Cortex of kidney (tissue), 1 donor: ENCODE measurements at places on chromosomes 7 and 10.

DNA sequence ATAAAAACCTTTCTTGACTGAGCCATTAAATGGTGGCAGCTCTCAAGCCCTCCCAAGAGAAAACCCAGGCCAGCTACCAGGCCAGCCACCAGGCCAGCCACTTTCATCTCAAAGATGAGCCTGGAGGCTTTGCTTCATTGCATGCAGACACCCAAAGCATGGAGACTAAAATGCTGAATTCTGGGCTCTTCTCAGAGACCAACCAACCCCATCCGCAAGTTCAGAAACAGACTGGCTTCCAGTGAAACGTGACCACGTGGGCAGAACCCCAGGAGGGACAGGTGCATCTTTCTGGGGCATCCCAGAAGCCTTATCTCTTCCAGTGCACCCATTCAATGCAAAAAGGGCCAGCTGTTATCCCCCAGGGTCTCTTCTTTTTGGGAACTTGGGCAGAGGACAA, 20.9 kb downstream of the CHST15 start:
- DNase-seq, result no peak

DNA sequence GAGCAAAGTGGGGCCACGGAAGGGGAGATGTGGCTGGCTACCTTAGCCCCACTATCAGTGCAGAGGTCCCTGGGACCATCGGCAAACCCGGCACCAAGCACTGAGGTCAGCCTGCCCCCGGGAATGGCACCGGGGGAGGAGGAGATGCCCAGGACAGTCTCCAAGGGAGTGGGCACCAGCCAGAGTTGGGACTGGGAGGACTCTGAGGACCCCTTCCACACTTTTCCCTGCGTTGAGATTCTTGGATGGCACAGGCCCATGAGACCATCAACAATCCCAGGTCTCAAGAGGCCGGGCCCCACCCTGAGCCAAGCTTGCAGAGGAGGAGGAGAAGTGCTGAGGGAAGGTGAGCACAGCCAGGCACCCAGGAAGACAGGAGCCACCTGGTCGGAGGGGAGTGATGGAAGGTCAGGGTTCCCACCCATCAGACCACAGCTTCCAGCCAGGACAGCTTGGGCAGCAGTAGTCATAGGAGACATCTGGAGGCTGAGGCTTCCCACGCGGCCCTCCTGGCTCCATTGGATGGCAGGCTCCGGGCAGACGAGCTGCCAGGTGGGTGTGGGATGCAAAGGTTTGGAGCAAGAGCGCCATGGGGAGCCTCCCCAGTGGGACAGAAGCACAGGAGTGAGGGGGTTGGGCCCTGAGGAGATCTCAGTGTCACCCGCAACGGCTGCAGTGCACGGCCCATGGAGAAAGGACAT, 2.6 kb upstream of the OPN4 start:
- no peak for DNase-seq

- no peak for DNase-seq
These were observed 29.1 kb upstream of the TRUB1 start for GRCh38 chr10:114908896-114909295.

GRCh38 chr10:31346953-31347352, 27.9 kb downstream of the ZEB1 start:
- DNase-seq, result no peak

DNA sequence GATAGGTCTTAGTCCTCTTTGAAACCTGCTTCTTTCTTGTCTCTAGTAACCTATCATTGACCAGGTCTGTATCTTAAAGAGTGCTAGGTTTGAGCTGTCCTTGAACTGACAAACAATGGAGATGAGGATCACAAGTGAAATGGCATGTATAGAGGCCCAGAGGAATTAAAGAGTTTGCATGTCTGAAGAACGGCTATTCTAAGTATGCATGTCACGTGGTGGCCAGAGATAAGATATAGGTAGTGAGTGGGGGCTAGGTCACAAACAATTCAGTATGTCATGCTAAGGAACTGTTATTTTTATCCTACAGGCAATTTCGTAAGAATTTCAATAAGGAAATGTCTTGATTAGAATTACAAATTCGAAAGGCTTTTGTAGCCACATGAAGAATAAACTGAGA, 95.3 kb downstream of the SUGCT start:
- DNase-seq, result no peak

DNA sequence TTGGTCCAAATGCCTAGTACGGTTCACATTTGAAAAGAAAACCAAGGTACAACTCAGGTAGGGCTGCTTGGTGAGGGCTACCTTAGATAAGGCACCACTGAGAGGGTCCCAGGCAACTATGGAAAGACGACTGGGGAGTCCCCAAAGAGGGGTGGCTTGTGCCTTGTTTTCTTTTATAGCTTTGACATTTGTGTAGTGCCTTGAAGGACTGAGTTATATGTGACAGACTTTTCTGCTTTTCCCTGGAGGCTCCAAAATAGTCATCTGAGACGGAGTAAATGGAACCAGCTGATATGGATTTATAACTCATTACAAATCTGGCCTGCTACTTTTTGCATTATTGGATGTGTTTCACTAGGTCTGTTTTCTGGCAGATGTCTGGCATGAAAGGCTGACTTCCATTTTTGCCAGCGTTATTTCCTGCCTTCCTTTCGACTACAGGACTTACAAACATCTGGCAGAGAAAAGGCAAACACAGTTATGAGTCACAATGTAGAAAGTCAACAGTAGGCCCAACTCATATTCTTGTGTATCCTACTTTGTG, 88.2 kb upstream of the IMMP2L start:
- DNase-seq, result no peak

DNA sequence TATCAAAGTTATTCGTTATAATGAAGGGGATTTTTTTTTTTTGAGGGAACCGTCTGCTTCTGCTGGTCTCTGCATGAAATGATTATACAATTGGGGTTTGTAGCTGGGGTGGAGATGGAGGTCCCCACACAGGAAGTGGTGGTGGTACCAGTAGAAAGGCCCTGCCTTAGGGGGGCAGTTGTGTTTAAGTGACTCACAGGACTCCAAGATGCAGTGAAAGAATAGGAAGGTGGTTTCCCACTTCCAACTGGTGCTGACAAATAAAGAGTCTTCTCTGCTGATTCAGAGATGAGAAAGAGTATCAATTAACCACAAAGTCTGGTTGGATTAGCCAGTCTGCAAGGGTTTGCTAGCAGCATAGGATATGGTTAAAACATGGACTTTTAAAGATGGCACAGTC, 376.0 kb downstream of the SORCS3 start:
- no peak for DNase-seq
